ENCODE measurements at places on chromosomes 6 and 20.
A peak's percentile ranks its signal among the peaks of the same experiment; 100 is the strongest.

DNA sequence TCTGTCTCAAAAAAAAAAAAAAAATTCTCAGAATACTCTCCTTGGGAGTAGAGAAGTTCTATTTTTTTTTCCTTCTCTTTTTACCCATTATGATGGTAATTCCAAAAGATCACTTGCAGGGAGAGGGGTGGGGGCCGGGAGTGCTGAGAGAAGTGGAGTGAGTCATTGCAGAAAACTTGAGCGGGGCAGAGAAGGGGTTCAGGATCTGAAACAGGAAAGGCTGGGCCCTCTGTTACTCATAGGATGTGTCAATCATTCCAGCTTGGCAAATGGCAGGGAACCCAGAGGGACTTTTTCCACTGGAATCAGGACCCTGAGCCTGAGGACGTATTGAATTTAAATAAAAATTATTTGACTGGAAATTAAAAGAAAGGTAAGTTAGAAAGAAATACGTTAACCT lies 111.4 kb upstream of the ARMC2 start:
- DNase-seq, result no peak

- DNase-seq, result no peak
These were observed 58.0 kb upstream of the SLC4A11 start for GRCh38 chr20:3297079-3297378.

- DNase-seq, result no peak
These were observed 120.8 kb downstream of the CEBPB start for GRCh38 chr20:50311308-50312001.

DNA sequence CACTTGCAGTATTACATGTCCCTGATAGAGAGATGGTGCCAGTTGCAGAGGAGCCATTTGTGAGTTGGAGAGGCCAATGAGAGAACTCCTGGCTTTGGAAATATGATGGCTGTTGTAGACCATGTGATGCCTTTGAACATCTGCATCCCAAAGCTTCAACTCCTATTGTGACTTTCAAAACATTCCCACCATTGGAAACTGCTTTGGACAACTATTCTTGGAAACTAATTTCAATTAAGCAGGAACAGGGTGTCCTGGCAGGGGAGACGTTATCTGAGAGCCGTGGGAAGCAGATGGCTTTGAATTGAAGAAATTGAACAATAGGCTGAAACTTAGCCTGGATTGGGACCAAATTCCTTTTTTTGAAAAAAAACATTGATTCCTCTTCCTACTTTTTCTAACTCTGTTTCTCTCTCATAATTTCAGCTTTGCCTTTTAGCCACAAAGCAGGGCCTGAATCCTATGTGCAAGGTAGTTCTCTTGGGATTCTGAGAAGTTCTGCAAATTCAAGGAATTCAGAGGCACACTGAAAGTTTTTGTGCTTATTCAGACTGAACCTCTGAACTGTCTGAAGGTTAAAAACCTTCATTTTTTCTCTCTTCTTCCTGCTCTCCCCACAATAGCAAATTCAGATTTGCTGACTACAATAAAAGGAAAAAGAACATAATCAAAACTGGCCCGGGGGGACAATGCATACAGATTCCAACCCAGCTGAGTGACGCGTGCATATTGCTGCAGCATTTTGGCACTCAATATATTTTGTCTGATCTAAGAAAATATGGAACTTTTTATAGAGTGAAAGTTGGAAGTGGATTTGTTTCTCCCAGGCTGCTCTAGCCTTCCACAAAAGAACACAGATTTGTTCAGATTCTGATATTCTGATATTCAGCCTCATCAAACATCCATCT lies 720.4 kb upstream of the CHD6 start:
- DNase-seq, result peak; percentile 60

DNA sequence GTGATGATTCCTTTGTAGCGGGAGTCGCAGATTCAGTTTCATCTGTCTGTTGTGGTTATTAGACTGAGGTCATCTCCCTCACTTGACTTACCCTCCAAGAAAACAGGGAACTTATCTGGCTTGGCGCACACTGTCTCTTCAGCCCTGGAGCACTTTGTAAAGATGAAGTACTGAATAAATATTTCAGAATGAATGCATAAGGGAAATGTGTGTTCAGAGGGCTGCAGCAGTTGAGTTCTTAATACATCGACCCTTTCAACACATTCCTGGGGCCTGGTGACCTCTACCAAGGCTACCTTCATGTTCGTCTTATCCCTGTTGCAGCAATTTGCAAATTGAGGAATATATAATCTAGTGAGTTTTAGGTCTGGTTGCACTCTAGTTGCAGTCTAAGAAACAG lies 652.5 kb upstream of the AGPAT4 start:
- DNase-seq, result no peak

GRCh38 chr6:5515200-5515599 lies 253.9 kb downstream of the FARS2 start:
- DNase-seq, result no peak

DNA sequence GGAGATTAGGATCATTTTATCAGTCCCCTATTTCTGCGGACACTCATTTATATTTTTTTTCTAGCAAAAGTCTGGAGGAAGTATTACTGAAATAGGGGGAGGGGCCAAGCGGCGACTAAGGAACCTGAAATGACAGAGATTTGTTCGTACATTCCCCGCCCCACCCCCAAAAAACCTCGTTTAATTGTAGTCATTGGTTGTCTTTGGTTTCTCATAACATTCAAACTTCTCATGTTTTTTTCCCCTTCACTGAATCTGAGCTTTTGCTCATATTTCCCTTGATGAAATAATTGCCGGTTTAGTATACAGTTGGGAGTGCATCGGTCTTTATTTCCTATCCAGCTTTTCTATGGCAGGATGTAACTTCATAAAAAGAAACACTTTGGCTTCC lies 768 bp upstream of the FYN start:
- DNase-seq, result no peak

DNA sequence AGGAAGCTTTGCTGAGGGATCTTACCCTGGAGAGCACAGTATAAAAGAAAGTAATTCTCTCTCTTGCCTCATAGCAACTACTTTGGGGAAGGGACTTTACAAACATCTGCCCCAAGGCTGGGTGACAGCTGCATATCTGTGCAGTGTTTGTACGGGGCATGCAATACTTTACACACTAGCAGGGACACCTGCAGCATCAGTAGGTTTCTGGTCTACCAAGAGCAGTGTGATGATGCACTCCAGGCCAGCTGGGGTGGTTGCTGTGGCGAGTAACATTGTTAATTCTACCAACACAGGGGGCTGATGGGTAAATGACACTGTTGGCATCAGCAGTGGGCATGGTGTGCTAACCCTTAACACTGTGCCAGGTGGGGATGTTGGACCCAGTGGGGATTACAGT lies 48.0 kb downstream of the ADTRP start:
- DNase-seq, result no peak

- peak; percentile 26 for DNase-seq
These were observed 78.8 kb downstream of the PTCHD4 start for GRCh38 chr6:48032151-48032550.

DNA sequence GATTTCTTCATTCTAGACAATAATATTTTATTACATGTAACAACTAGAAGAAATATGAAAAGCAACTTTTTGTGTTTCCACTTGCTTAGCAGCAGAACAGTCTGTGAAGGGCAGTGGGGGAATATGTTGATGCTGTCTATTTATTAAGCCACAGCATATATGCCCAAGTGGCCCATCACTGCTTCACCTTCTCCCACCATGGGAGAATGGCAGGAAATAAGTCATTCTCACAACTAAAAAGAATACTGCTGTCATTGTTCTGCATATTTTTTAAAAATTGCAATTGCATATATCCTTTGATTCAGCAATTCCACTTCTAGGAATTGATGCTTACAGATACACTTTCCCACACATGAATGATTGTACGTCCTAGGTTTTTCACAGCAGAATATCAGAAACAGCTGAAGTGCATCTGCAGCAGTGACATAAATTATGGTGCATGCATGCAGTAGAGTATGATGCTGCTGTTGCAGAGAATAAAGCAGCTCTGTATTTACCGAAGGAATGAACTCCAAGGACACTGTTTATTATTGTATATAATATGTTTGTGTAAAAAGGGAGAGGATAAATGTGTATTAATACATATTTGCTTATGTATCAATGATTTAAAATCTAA lies 26.8 kb downstream of the KIF3B start:
- no peak for DNase-seq

DNA sequence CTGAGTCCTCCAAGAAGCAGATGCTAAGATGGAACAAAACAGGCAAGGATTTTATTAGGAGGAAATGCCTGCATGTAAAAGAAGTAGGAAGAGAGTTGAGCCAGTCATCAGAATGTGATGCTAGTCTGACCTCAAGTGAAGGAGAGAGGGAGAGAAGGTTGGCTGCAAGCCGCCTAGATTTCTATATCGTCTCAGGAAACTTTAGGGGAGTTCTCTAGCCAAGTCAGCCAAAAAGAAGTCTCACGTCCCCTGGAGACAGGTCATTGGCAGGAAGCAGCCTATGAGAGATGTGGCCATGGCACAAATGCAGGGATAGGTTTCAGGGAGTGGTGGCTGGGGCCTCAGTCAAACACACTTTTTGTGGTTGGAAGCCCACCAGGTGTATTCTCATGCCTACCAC lies 378.0 kb downstream of the CD109 start:
- no peak for DNase-seq

GRCh38 chr6:143783077-143783476 lies 60.1 kb upstream of the LTV1 start:
- DNase-seq, result no peak

DNA sequence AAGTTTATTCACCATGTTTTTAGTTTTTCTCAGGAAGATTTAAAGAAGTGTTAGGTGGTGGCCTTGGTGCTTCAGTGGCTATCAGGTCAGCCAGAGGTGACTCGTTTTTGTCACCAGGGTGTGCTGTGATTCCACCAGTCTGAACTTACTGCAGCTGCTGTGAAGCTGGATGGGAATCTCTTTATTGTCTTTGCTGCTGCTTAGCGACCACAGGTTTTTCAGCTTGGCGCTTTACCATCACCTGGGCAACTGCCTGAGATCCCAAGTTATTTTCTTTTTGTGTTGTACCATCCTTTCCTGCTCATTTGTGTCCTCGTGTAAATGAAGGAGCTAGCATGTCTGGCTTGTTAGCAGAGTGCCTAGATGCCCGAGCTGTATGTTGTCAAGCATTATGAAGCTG lies 146.9 kb downstream of the MACROD2 start:
- peak; percentile 60 for DNase-seq

- DNase-seq, result no peak
These were observed 23.7 kb downstream of the VSTM2L start for GRCh38 chr20:37926612-37927011.

- no peak for DNase-seq
These were observed 162.6 kb downstream of the SYCP2 start for GRCh38 chr20:59770851-59771250.
